ENCODE measurements at places on chromosomes 1 and 21.

GRCh38 chr1:192974701-192975100, 84.5 kb downstream of the UCHL5 start:
- DNase-seq, result no peak

GRCh38 chr1:186030453-186030852, 296.3 kb downstream of the HMCN1 start:
- DNase-seq, result no peak

- no peak for DNase-seq
Measured at GRCh38 chr1:65292861-65293593, 16.3 kb upstream of the DNAJC6 start.

DNA sequence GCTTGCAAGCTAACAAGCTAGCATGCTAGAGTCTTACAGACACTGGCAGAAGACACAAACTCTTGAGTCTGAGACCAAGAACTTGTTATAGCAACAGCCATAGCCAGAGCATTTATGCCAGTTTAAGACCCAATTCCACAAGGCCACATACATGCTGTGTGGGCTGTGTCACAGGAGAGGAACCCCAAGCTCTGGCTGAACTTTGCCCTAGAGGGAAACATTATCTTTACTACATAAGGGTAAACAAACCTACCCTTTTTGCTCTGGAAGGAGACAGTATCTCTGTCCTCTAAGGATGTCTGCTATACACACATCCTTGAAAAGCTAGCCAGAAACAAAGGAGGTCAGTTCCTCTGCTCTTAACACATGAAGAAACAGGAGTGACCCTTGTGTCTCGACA, 70.3 kb downstream of the HSF2BP start:
- DNase-seq, result no peak

DNA sequence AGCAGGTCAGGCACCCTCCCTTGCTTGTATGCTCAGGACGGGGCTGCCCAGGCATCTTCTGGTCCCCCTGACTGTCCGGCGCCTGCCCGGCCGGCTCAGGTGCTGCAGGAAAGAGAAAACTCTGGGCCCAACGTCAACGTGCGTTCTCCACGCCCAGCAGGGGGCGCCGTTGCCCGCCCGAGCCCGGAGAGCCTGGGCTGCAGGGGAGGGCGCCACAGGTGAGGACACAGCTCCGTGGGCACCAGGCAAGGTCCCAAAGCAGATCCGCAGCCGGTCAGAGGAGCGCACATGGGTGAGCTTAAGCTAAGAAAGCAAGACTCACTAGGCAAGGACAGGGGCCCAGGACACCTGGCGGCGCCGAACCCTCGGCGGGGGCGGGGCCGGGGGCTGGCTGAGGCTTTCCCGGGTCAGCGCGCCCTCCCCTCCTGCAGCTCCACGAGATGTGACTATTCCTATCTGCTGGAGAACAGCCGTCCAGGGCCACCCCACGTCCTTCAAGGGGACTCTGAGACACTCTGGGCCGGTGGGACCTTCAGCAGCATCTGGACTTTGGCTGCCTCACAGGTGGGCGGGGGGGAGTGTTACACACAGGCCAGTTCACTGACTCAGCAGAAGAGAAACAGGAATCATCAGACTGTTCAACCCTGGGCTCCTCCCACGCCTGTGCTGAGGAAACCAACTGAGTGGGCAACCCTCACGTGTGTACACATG, 29.3 kb downstream of the KRTAP10-1 start:
- DNase-seq, result peak; percentile 54

DNA sequence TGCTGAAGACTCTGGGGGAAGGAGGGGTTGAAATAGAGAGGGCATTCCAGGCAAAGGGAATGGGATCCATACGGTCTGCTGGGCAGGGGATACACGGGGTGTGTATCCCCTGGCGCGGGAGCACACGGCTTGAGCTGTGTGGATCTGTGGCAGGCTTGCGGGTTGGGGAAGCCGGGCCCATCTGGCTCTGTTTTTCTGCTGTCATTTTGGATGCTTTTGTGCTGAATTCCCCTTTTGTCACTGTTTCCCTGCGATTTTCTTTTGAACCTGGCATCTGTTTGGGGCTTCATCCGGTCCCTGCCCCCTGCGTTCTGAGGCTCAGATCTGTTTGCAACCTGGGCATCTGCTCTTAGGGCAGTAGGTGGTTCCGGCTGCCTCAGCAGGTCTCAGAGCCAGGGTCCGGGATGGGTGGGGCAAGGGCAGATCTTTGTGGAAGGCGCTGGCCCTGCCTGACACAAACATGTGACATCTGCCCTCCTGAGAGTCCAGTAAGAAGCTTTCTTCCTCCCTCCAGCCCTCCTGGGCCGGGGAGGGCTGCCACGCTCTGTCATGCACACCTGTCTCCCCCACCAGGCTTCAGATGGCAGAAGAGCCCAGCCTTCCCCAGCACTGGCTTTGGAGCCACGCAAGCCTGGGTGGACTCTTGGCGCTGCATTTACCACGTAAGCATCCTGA, 84.0 kb downstream of the IGSF21 start:
- DNase-seq, result no peak

DNA sequence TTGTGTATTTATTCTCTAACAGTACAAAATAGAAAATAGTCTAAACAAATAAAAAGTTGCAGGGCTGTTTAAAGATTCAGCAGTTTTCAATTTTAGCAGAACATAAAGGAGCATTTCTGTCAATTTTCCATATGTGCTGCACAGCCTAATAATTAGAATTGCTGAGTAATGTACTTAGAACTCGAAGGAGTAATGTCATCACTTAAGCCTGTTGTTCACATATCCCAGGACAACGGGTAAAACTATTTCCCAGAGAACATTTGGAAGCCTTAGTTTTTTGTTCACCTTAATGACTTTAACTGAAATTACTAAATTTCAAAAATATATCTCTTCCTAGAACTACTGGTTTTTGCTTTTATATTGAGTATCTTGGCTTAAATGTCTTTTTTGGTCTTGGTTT, 81.6 kb downstream of the ZP4 start:
- DNase-seq, result no peak

- DNase-seq, result no peak
Measured at GRCh38 chr1:107315652-107316051, 174.8 kb downstream of the NTNG1 start.

DNA sequence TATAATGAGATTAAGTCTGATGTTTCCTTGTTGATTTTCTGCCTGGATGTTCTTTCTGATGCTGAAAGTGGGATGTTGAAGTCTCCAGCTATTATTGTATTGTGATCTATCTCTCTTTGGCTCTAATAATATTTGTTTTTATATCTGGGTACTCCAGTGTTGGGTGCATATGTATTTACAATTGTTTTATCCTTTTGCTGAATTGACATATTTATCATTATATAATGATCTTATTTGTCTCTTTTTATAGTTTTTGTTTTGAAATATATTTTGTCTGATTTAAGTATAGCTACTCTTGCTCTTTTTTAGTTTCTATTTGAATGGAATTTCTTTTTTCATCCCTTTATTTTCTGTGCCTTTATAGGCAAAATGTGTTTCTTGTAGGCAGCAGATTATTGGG, 522.2 kb upstream of the NEGR1 start:
- DNase-seq, result no peak

DNA sequence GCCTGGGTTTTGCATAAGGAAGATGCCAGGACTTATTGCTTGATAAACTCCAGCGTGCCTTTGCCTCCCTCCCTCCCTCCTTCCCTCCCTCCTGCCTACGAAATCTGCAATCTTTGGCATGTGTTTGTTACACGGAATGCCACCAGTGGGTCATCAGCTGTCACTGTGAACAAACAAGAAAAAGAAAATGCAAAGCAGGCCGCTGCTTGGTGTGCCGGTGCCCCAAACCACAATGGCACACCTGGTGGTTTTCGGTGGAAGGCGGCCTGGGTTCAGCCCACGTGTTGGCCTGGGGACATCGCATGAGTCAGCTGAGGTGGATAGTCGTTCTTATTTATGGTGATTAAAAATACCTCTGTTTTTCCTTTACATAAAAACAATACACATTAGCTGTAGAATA, 16.3 kb upstream of the IFNLR1 start:
- no peak for DNase-seq

GRCh38 chr1:162725301-162725837, 65.1 kb upstream of the HSD17B7 start:
- DNase-seq, result no peak

GRCh38 chr21:42666023-42666747, 12.8 kb downstream of the PDE9A start:
- DNase-seq, result no peak

- no peak for DNase-seq
Measured at GRCh38 chr1:53274026-53274425, 35.7 kb upstream of the MAGOH start.

- no peak for DNase-seq
Measured at GRCh38 chr1:54931275-54931840, 44.4 kb upstream of the DHCR24 start.

DNA sequence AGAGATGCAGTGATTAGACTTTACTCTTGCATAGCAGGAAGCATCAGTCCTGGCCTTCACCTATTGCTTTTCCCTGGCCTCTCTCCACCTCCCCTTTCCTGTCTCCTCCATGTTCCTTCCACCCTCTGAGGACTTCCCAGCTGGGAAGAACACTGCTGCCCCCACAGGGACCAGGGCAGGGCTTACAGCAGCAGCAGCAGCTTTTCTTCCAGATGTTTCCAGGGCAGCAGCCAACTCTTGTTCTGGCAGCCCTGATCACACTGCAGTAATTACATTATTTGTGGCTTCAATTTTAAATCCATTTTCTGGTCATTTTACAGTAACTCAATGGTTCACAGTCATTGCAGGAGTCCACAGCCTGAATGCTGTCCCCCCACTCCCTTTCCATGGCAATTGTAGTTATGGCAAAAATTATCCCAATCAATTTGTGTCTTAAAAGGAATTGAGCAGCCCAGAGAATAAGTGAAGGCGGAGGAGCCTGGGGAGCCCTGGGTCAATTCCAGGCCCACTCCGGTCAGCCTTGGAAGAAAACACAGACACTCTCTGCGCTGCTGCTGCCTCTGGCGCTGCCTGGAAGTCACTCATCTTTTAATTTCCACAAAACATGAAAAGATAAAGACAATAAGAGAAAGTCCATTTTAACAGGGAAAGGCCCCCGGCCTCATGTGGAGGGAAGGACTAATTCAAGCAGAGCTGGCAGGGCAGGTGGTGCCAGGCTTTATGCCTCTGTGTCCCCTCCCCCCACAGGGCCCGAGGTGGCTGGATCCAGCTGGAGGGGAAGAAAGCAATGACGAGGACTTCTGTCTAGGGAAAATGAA, 148.6 kb downstream of the GRIK3 start:
- no peak for DNase-seq

GRCh38 chr1:93677729-93678128, 3.9 kb downstream of the BCAR3 start:
- DNase-seq, result no peak

GRCh38 chr1:98078596-98078995, 157.8 kb upstream of the DPYD start:
- no peak for DNase-seq

GRCh38 chr1:231982871-231983587, 356.4 kb downstream of the DISC1 start:
- DNase-seq, result no peak

DNA sequence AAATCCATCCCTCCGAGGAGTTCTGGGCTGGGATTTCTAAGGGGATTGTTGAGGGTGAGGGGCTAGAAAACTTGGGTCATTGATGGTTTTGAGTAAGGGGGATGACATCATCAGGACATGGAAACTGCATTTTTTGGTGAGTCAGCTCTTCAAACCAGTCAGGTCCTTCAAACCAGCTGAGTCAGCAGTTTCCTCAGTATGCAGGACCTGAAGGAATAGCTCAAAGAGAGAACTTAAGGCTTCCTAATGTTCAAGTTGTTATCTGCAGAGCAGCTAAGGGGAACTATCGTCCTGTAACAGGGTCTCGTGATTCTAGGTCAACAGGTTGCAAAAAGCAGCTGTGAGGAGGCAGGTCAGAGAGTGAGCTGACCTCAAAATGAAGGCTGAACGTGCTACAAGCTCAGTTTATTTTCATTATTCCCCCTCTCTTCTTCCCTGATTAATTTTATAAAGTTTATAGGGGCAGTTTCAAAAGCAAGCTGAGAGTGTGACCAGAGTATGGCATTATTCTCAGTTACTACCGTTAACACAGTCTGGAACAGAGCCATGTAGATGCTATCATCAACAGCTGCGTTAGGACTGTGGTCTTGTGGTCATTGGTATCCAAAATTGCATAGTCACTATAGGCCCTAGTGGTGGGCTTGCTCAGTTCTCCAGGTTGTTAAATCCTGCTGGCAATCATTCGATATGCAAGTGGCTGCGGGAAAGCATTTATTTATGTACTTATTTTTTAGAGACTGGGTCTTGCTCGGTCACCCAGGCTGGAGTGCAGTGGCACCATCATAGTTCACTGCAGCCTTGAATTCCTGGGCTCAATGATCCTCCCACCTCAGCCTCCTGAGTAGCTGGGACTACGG, 10.7 kb upstream of the SDC3 start:
- DNase-seq, result no peak

- DNase-seq, result no peak
Measured at GRCh38 chr1:11245904-11246719, 16.2 kb downstream of the MTOR start.

DNA sequence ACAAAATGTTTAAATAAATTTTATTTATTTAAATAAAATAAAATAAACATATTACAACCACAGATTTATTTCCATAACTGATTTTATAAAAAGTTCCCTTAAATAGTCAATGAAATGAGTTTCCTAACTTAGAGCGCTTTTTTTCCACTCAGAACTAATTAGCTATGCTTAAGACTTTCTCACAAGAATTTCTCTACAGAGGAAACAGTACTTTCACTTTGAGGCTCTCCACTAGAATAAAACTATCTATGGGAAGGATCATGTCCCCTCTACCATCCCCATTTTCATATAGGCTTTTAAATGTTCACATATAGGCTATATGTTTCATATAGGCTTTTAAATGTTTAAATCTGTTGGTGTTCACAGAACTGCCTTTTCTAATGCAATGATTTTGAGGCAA, 40.0 kb upstream of the DPH5 start:
- DNase-seq, result no peak

DNA sequence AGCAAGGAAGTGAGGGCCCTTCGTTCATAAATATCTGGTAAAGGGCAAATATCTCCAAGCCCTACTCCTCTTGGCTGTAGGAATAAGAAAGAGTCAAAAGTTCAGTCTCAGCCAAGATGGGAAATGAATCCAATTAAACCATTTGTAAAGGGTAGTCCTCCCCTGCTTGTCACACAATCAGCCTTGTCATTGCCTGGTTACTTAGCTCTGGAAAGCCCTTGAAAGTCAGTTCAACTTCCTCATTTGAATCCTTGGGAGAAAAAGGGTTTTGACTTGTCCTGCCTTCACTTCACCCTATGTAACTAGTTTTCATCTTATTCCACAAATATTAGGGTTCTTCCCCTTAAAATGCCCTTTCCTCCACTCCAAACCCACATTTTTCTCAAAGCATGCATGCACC, 100.0 kb downstream of the ELAVL4 start:
- no peak for DNase-seq

- DNase-seq, result no peak
Measured at GRCh38 chr1:167328816-167329483, 108.3 kb downstream of the POU2F1 start.

GRCh38 chr1:90534116-90534515, 183.0 kb downstream of the BARHL2 start:
- no peak for DNase-seq
